ENCODE measurements at places on chromosomes 5 and 9.

DNA sequence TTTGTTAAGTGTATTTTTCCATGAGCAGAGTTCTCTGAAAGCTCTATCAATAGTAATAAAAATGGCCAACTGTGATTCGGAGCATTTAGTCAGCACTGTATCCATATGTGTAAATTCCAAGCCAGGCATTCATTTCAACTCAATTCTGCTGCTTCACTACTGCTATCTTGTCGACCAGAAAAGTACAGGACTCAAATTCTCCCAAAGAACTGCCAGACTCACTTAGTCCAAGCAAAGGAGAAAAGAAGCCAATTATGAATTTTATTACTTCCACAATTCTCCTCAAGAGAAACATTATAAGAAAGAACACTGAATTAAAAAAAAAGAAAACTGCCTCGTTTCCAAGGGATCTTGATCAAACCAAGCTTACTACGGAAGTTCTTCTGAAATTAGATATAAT lies 906.3 kb upstream of the DMAC1 start:
- DNase-seq: no peak

GRCh38 chr9:20597862-20598261 lies 24.4 kb downstream of the MLLT3 start:
- DNase-seq: no peak

- DNase-seq: no peak
These were observed 105.7 kb upstream of the EQTN start for GRCh38 chr9:27402626-27403025.

DNA sequence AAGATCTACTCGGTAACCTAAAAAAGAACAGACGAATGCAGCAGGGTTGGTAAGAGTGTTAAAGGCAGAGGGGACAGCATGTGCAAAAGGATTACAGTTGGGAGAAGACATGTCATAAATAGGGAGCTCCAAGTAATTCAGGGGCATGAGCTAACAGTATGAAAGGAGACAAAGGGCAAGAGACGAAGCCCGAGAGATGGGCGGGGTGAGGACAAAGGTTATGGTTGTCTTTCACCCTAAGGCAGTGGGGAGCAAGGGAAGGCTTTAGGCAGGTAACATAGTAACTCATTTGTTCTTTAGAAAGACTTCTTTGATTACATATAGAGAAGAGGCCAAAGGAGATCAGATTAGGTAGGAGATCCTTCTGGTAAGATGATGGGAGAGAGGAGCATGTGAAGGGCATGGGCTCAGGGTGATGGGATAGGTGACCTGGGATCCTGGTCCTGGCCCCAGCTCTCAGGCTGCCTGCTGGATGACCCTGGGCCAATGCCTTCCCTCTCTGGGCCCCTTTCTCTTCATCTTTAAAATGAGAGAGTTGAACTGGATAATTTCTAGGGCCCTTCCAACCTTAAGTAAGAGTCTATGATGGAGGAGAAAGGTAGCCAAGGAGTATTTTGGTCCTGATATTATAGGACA lies 19.5 kb downstream of the MORN5 start:
- no peak for DNase-seq

DNA sequence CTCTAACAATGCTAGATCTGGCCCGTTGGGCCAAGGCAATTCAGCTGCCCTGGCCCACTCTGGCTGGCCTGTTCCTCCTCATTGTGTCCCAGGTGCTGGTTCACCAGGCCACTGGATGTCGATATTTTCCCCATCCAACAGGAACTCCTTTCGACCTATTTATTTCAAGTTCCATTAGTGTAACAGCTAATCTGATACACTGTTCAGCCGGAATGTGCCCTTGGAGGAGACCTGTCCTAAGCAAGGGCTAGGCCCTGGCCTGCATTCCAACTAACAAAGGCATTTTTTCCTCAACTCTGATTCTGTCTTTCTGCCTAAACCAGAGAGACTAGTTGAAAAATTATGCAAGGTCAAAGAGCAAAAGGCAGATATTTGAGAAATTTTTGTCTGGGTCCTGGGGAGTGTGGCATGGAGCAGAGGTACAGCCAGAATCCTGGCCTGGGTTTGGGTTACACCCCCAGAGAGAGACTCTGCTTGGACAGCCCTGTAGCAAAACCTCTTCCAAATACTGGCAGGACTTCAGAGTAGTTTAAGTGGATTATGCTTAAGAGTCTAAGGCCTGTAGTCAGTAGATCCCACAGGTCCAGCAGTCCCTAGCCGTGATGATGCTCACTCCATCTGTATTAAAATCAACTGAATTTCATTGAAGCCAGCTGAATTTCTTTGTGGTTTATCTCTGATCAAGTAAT lies 36.1 kb downstream of the MARCHF11 start:
- no peak for DNase-seq

DNA sequence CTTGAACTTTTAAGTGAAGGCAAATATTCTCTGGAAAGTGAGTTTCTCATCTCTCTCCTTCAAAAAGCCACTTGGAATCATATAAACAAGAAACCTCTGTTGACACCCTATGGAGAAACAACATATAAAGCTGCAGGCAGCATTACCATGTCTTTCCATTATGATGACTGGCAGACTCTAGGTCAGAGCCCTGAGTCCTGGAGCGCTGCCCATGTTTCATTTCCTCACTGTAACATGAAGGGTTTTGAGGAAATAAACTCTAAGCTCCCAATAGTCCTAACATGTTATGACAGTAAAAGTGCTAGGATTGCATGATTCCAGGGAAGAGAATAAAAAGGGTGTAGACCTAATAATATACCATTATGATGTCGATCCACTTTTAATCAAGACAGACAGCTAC lies 220.6 kb downstream of the CTNND2 start:
- DNase-seq: no peak

- no peak for DNase-seq
These were observed 34.6 kb upstream of the WDR38 start for GRCh38 chr9:124818431-124819281.

- peak; percentile 89 for DNase-seq
These were observed at the start of gene AKNA for GRCh38 chr9:114387680-114388356. TSS of gene AKNA (minus strand) at chr9:114387982. CDS start at chr9:114381333, 6,649 bp downstream.

GRCh38 chr5:178476972-178477754 lies 113.0 kb downstream of the COL23A1 start:
- DNase-seq: no peak

- DNase-seq: no peak
These were observed 6.1 kb downstream of the IL12B start for GRCh38 chr5:159324102-159324755.

DNA sequence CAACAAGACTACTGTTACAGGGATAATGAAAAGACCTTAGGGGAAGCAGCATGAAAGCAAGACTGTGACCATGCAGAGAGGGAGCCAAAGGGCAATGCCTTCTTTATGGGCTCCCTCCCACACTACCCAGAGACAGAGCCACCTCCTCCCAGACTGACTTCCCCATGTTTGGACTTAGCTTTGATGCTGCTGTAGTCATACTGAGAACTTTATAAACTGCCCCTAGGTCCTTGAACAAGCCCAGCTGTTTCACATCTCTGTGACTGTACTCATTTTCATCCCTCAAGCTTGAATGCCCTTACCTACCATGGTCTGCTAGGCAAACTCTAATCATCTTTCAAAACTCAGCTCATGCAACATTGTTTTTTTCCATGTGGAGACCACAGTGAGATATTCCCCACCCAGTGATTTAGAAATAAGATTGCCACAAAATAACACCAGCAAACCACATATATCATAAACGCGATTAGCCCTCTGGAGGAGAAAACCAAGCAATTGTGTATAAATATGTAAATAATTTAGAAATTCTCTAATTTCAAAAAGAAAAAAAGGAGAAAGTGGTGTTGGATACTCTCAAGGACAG lies 23.4 kb upstream of the FAM169A start:
- DNase-seq: peak; percentile 4

All from CD4-positive, alpha-beta T cell treated with Interleukin-4 for 4 hours (primary cell).